ENCODE measurements at places on chromosomes 13 and 19.

DNA sequence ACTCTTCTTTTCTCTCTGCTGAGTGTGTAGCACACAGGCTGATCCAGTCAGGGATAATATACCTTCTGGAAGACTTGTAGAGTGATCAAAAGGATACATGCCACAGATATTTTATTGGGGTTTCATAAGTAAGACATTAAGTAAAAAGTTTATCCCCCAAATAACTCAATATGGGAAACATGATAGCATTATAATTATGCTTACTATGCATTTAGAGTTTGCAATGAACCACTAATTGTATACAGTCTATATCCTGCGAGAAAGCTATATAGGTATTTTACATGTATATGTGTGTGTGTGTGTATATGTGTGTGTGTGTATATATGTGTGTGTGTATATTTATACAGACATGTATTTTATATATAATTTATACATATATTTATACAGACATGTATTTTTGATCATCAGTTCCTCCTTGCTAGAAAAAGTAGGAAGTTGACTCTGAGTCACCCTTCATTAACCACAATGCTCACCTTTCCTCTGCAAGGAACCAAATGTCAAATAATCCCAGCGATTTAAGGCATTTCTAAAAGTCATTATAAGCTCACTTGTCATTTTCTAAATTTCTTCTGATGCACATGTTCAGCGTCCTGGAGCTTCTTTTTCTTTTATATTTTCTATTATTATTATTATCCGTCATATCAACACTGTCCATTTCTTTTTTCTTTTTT, 312.5 kb upstream of the OBI1 start:
- DNase-seq, result no peak

GRCh38 chr13:44104969-44105368, 225.3 kb downstream of the LACC1 start:
- DNase-seq, result no peak

- no peak for DNase-seq
These were observed 2.0 kb downstream of the LMTK3 start for GRCh38 chr19:48509467-48510194.

GRCh38 chr13:67878376-67878775, 648.2 kb upstream of the PCDH9 start:
- no peak for DNase-seq

DNA sequence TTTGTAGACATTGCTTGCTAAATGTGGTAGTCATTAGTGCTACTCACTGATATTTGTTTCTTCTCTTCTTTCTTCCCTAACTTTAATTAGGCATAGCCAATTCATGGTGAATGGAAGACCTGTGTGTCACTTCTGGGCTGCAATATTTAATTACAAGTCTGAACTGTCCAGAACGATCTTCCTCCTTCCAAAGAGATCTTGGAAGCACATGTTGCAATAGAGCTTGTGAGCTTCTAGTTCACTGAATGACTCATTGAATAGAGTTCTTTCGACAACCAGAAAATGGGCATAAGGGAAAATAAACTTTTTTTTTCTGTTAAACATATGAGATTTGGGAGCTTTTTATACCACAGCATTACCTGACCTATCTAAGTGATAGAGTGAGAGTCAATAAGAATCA, 1264.6 kb downstream of the PCDH9 start:
- no peak for DNase-seq
